Caco-2 (cell line): ENCODE measurements at places on chromosomes 3 and 15.
A peak's percentile ranks its signal among the peaks of the same experiment; 100 is the strongest.

DNA sequence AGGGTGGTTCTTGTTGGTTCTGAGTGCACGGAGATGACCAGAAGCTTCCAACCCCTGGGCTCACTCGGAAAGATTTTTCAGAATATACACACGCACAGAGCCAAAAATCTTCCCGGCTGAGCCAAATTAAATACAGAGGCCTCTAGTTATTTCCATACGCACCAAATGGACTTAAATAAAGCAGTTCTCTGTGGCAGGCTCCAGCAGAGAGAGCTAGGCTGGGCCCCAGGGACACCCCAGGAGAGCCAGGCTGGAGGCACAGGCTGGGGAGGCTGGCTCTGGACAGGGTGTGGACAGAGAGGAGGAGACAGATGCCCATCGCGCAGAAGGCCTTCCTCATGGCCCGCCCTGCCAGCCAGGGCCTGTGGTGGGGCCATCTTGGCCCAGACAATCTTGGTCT, 115.9 kb downstream of the IQSEC1 start:
- DNase-seq = no peak

- DNase-seq = no peak
These were observed 47.0 kb downstream of the HEG1 start for GRCh38 chr3:125008766-125009165.

DNA sequence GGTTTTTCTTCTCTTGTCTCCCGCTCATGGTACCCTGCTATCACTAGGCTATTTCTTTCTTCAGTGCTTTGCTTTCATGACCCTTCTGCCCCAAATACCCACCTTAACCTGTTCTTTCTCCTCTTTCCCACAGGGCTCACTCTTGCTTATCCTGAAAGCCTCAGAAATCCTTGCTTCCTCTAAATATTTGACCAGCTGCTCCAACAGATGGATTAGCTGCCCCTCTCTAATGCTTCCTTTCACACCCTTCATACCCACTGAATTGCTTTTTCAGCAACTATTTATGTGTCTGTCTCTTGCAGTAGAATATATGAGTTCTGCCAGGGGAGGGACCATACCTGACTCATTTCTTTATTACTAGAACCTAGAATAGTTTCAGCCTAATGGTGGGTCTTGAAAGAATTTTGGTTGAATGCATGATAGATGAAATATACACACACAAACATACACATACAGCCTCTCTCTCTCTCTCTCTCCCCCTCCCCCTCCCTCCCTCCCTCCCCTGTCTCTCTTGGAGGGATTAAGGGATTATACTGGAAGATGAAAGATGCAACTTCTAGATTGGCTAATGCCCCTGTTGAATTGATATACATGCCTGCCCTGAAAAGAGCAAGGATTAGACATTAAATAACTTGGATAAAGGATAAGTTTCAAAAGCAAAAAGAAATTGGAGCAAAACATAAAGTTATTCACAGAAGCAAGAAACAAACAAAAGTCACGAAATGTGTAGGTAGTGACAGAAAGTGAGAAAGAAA, 95.0 kb upstream of the GADL1 start:
- no peak for DNase-seq

GRCh38 chr3:79473993-79474392, 293.8 kb downstream of the ROBO1 start:
- no peak for DNase-seq

GRCh38 chr3:186759231-186759930, 24.0 kb upstream of the EIF4A2 start:
- DNase-seq = no peak

DNA sequence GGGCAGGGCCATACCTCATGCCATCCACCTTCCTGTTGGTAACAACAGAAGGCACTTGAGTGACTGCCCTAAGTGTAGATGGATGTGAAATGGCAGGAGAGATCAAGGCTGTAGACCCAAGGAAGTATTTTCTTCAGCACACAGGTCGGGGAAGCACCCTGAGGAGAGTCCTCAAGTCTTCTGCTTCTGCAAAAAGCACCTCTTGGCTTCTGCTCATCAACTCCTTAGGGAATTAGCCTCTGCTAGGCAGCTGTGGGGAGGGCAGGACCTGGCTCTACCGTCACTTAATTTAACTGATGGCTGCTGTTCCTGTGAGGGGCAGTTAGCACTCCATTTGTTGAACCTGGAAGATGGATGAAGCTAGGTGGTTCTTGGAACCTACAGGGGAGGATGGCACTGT, 6.9 kb upstream of the CACNA2D2 start:
- no peak for DNase-seq

- peak; percentile 9 for DNase-seq
These were observed 103.8 kb downstream of the LINGO1 start for GRCh38 chr15:77528968-77529319.

DNA sequence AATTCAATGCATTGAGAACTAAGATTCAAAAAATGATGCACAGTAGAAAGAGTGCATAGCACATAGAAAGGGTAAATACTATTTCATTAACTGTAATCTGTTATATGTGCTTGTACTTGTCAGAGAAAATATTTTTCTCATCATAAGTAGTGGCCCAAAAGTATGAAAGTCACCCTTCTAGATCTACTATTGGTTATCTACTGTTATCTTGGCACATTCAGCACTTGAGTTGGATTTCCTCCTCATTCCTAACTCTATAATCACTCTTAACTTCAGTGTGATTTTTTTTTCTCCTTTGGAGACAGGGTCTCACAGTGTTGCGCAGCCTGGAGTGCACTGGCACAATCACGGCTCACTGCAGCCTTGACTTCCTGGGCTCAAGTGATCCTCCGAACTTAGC, 194.4 kb downstream of the PCCB start:
- DNase-seq = no peak

GRCh38 chr3:152511904-152512303, 243.2 kb downstream of the MBNL1 start:
- DNase-seq = no peak

GRCh38 chr3:21912711-21913110, 161.7 kb upstream of the ZNF385D start:
- no peak for DNase-seq

DNA sequence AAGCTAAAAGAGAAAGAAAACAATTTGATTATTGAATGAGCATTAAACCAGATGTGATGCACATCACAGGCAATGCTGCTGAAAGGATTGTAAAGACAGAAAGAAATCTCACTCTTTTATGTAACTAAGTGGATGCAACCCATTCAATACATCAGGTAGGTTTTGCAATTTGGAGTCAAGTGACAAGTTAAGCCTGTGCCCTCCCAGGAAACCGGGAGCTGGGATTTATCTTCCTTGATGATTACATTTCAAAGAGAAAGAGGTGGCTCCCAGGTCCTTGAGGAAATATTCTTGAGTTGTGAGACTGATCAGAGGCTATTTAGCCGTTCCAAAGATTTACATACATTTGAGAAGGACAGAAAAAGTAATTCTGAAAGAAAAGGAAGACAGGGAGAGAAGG, 219.0 kb upstream of the PROK2 start:
- DNase-seq = no peak

- DNase-seq = no peak
These were observed 21.2 kb upstream of the TMEM115 start for GRCh38 chr3:50380405-50381085.

DNA sequence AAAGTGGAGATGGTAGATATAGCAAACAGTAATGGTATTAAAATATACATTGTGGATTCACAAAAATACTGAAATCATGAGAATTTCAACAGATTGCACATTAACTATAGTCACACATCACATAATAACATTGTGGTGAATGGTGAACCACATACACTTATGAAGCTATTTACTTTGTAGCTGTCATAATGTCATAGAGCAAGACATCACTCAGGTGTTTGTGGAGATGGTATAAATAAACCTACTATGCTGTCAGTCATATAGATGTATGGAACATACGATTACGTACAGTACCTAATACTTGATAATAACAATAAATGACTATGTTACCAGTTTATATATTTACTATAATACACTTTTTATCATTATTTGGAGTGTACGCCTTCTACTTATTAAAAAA, 1416.0 kb upstream of the ALCAM start:
- DNase-seq = no peak

GRCh38 chr3:195133013-195133412, 137.9 kb downstream of the XXYLT1 start:
- no peak for DNase-seq

GRCh38 chr3:146529021-146529420, 15.4 kb downstream of the PLSCR1 start:
- no peak for DNase-seq

- DNase-seq = no peak
These were observed 98.3 kb downstream of the MEX3B start for GRCh38 chr15:81947548-81947947.

DNA sequence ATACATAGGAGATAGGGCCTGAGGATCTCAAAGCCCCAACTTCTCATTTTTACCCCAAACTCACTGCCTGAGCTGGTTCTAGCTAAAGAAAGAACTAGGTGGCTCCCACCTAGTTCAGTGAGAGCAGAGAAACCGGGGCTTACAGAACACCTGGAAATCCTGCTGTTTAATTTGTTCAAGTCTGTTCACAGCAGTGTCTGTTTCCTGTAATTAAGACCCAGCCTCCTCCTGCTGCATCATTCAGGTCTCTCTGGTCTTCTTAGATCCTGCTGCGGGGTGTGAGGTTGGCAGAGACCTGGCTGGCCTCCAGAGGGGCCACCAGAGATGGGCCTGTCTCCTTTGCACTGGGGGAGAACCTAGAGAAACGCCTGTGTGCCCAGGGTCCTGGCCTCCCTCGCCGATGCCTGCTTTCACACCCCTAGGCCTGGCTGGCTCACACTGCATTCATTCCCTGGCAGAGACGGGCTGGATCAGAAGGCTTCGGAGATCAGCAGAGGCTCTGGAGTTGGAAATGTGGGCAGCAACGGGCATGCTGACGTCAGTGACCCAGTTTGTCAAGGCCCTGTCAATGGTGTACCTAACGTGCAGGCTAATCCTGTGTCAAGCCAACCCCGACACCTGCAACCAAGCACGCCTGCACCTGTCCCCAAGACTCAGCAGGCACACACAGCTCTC, 4.9 kb upstream of the CHRNA3 start:
- no peak for DNase-seq

DNA sequence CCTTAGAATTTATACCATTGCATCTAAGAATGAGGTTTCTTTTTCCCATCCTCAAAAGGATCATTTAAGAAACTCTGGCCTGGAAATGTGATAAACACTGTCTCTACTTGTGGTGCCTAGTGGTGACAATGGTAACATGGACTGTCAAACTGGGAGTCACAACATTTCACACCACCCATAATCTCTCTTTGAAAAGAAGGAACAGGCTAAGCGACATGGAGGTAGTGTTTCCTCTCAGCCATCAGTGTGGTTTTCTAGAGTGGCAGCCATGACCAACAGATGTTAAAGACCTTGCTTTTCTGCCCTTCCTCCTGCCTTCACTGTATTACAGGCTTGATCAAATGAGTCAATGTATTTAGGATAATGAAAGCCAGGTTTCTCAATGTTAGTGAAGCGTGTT, 283.1 kb upstream of the STAC start:
- no peak for DNase-seq
